ENCODE measurements at places on chromosomes 7 and 10.
A peak's percentile ranks its signal among the peaks of the same experiment; 100 is the strongest.

DNA sequence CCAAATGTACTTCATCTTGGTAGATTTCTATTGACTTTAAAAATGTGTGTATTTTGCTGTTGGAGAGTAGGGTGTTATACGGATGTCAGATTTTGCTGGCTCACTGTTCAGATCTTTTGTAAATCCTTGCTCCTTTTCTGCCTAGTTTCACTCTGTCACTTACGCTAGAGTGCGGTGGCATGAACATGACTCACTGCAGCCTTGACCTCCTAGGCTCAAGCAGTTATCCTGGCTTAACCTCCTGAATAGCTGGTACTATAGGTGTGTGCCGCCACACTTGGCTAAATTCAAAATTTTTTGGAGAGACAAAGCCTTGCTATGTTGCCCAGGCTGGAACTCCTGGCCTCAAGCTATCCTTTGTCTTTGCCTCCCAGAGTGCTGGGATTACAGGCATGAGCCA, 29.4 kb downstream of the BMS1 start:
- DNase-seq = no peak

DNA sequence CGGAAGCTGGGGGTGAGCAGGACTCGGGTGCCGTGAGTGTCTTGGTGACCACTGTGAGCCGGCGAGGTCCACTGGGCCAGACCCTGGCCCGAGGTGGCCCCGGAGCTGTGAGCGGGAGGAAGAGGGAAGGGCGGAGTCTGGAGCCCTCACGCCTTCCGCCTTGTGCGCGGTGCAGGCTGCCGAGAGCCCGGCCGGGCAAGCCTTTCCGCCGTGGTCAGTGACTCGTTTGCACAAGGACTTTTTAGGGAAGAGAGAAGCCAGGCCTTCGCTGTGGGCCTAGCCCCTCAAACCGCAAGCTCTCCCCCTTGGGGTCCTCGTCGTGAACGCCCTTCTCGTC, 40.9 kb upstream of the ZNF32 start:
- no peak for DNase-seq

- no peak for DNase-seq
These were observed 28.2 kb upstream of the ZCCHC24 start for GRCh38 chr10:79473496-79474095.

GRCh38 chr7:69403169-69403568, 195.1 kb upstream of the AUTS2 start:
- DNase-seq = no peak

DNA sequence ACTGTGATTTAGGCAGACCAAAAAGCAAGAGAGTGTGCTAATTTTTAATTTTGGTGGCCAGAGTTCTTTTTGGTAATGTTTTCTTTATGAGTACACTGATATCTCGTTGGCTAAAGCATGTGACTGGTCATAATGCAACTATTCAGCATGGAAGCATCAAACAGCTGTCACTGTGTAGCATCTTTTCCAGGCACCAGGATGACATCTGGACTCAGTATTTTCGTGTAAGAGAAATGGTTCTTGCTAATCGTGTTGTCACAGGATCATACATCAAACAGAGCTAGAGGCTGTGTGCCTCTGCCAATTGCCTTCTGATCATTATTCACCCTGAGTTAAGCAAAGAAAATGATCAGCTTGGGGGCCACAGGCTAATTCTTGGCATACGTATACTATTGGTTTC, 118.9 kb downstream of the SND1 start:
- DNase-seq = no peak

DNA sequence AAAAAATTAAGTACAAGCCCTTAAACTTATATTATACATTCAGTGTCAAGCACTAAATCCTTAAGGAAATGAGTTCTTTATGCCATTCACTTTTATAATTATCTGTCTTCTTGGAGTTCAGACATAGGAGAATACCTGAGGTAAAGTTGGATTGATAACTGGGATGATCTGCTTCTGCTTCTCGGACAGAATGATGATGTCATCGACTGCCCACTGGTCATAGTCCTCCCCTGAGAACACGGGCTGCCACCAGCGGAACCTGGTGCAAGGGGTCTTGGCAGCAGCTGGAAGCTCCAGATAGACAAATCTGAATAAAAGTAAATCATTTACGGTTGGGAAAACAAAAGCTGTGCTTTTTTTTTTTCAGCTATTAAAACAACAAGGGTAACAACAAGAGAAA, 148.2 kb upstream of the SLC26A5 start:
- no peak for DNase-seq

DNA sequence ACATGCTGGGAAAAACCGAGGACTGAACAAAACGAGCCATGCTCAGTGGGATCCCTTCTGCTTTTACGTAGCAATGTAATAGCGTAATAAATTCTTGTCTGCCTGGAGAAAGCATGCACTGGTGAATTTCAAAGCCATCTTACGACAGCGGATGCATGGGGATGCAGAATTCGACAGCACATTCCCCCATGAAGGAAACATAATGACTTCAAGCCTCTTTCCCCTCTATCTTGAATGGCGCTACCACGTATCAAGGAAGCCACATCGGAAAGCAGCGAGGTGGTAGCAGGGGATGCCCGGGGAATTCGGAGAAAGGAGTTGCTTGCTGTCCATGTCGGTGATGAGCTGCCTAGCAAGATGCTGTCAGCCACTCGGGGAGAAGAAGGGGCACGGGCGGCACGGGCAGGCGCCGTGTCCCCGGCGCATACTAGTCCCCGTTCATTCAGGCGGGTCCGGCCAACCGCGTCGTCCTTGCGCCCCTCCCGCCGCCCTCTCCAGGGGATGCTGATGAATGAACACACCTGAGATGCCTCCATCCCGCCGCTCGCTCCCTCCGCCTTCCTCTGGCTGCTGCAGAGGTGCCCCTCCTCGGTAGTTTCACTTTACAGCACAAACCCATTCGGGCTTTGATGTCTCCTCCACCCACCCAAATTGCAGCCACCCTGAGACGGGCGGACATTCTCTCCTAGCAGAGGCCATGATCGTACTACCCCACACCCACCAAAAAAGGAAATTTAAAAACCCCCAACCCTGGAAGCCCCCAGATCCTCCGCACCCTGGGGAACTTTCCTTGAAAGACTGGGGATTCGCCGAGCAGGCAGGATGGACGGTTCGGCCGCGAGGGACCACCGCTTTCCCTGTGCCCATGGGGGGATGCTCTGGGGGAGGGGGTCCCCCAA, 644 bp downstream of the SORBS1 start:
- DNase-seq = no peak

DNA sequence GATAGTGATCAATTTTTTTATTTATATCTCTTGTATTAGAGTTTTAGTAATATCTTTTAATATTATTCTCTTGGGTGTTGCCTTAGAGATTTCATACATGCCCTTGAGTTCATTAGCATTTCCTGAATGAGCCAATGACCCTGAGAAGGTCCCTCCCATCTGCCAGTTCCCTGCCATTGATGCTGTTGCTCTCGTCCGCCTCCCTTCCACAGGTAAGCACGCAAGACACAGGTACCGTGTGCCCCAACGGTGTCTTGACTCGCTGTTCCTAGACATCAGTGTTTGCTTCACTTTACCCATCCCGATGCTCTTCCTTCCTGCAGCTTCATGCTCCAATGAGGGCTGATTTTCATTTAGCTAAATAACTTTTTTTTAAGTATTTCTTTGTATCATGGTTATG, 19.7 kb upstream of the PWWP2B start:
- no peak for DNase-seq

- no peak for DNase-seq
These were observed 223.8 kb downstream of the USP6NL start for GRCh38 chr10:11387551-11388222.

- DNase-seq = no peak
These were observed 192.1 kb upstream of the KLF14 start for GRCh38 chr7:130926001-130926691.

DNA sequence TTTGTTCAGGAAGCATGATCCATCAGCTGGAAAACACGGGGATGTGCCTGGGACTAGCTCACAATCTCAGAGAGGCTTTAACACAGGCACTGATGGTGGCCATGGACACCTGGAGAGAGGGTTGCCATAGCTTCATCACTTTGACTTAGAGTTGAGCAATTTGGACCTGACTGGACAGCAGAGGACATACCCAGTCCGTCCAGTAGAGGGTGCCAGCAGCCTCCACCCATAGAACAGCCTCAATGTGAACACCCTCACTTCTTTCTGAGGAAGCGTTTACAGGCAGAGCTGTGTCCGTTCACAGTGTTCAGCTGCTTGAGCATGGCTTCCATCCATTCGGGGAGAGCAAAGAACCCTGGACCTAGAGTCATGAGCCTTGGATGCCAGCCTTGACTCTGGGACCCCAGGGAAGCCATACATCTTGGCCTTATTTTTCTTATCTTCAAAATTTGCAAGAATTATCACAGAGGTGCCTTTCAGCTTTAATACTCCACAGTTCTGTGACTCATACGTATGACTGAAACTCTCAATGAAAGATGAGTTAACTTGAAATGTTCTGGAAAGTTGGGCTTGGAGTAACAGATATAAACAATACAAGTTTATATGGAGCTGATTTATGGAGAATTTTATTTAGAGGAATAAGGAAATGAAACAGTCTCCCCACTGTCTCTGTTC, 302.9 kb upstream of the PODXL start:
- DNase-seq = peak; percentile 30

DNA sequence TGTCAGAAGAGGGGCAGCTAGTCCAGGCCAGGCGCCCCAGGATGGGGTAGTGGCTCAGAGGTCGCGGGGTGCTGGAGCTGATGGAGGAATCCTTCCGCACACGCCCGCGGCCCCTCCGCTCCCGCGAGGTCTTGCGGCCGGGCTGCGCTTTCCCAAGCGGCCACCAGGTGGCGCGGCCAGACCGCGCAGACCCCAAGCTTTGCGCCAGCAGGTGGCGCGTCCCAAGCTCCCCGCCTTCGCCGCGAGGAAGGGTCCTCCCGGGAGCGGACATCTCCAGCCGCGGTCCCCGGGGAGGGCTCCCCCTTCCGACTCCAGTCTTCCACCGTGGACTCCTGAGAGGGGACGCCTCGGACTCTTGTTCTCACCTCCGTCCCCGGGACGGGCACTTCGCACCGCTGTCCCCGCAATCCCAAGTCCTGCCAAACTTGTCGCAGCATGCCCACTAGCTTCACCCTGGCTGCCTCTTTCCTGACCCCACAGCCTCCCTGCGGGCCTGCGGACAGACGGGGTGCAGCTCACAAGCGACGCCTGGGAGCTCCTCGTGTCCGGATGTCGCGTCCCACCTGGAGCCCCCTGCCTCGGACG, 19.4 kb downstream of the KCNK18 start:
- no peak for DNase-seq

DNA sequence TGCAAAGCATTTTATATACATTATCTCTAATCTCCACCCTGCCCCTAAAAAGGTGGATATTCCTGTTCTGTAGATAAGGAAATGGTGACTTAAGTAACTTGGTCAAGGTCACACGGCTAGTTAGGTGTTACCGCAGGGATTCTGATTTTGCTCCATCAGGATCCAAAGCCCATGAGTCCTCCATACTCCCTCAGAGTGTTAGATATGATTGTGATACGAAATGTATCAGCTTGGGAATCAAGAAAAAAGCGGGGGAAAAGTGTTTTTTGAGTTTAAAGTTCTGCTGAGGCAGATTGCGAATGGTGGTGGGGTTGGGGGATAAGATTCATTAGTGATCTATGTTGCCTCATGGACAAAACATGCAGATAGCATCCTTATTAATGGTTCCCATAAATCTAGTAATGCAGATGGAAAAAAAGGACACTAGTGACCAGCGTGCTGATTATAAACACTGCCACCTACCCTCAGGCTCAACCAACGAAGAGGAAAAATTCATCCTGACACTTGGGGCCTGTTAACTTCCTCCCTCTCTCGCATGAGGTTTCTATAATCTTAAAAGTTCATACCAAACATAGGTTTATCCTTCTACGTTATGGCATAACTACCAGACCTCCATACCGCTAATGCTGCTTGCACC, 2.3 kb downstream of the ICA1 start:
- DNase-seq = no peak

DNA sequence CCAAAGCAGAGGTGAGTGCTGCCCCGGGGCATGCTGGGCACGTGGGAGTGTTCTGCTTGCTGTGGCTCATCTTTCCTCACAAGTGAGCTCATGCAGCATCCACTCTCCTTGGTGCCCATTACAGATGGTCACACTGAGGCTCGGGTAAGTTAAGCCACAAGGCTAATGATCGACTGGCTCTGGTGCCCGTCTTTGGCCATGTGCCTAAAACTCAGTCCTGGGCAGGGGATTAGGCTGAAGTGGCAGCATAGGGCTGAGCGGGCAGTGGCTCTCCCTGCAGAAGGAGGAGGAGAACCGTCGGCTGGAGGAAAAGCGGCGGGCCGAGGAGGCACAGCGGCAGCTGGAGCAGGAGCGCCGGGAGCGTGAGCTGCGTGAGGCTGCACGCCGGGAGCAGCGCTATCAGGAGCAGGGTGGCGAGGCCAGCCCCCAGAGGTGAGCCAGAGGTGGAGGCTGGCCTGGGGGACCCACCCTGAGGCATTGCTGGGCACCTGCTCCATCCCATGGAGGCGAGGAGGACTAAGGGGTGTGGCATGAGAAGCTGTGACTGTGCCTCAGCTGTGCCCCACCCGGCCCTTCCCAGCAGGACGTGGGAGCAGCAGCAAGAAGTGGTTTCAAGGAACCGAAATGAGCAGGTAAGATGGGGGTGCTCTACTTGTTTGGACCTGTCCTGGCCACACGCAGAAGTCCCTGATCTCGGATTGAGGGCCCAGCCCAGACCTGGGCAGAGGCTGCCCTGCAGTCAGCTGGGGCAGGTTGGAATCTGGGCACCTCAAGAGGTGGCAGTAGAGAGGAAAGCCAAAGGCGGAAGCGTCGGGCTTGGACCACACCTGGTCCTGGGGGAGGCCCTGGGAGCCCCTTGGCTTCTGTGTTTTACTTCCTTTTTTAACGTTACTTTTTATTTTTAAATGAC, 7.3 kb downstream of the PGAM2 start:
- no peak for DNase-seq

- no peak for DNase-seq
These were observed 570.9 kb upstream of the FOXK1 start for GRCh38 chr7:4111166-4111565.

- no peak for DNase-seq
These were observed 14.6 kb downstream of the WBP1L start for GRCh38 chr10:102758240-102758932.

DNA sequence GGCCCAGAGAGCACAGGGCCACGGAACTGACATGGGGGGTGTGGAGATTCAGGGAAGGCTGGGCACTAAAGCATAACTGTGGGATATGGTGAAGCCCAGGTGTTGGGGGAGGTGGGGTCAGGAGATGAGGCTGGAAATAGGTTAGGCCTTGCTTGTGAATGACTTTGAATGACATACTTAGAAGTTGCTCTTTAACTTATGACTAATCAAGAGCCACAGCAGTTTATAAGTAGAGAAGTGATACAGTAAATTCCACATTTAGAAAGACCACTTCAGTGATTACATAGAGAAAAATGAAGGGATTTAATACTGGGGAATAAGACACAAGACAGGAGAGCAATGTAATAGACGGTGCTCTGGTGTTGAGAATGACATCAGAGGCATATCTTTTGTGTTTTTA, 120.8 kb upstream of the SEC61G start:
- DNase-seq = no peak

DNA sequence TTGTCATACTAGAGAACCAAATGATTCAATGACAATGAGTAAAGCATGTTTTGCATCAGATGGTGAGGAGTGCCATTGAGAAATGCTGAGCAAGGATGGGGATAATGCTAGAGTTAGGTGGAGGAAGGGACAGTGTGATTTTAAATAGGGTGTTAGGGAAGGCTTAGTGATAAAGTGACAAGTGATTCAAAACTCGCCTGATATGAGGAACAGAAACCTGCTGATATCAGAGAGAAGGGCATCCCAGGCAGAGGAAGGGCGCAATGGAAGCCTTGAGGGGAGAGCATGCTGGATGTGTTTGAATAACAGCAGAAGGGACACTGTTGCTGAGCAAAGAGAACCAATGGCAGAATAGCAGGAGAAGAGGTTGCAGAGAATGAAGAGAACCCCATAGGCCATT, 196.2 kb downstream of the NRG3 start:
- DNase-seq = no peak

- no peak for DNase-seq
These were observed 38.9 kb upstream of the GDF10 start for GRCh38 chr10:47261121-47261520.
